ENCODE measurements at places on chromosomes 12 and 14. TPM values are rescaled to one million over a fixed set of nuclear protein-coding genes. Genes with fewer than 3 reads are reported as not detected.

The GLIPR1L1 gene
- not detected for total RNA-seq

The STON2 gene
- 96.0 TPM for total RNA-seq

The TMTC2 gene
- 22.6 TPM for total RNA-seq

The JPH4 gene
- total RNA-seq = not detected

The HCAR1 gene
- total RNA-seq = not detected

The AMDHD1 gene
- not detected for total RNA-seq

The IL22 gene
- total RNA-seq = not detected

The NOVA1 gene
- total RNA-seq = not detected

The SERPINA1 gene
- 9.6 TPM for total RNA-seq

The CLEC7A gene
- under 0.01 TPM for total RNA-seq

The STAT2 gene
- total RNA-seq = 105 TPM

The ANGEL1 gene
- 13.2 TPM for total RNA-seq

Data from nasal cavity respiratory epithelium epithelial cell of viscerocranial mucosa (primary cell).